ENCODE measurements at places on chromosomes 12 and 14. TPM values are rescaled to one million over a fixed set of nuclear protein-coding genes. Genes with fewer than 3 reads are reported as not detected.
A peak's percentile ranks its signal among the peaks of the same experiment; 100 is the strongest.

GRCh38 chr14:68178282-68178681 is 358.7 kb downstream of the RAD51B start:
- H3K27ac ChIP-seq: no peak overlapping the region
- no peak for DNase-seq
- no peak overlapping the region for H3K4me3 ChIP-seq
- no peaks in the 10 kb centered on the region for H3K27me3 ChIP-seq
- H3K36me3 ChIP-seq: no peaks in the 10 kb centered on the region

The TECPR2 gene
- 2.3 TPM for total RNA-seq

GRCh38 chr14:71703477-71703876 is 228.8 kb upstream of the RGS6 start:
- no peak for DNase-seq
- no peaks in the 10 kb centered on the region for H3K27me3 ChIP-seq
- no peaks in the 10 kb centered on the region for H3K4me1 ChIP-seq
- peaks cover 29% of the 10 kb centered on the region for H3K36me3 ChIP-seq
- no peak overlapping the region for H3K27ac ChIP-seq
- H3K4me3 ChIP-seq: no peak overlapping the region

The TUNAR gene
- not detected for total RNA-seq

The SLCO1B1 gene
- not detected for total RNA-seq

DNA sequence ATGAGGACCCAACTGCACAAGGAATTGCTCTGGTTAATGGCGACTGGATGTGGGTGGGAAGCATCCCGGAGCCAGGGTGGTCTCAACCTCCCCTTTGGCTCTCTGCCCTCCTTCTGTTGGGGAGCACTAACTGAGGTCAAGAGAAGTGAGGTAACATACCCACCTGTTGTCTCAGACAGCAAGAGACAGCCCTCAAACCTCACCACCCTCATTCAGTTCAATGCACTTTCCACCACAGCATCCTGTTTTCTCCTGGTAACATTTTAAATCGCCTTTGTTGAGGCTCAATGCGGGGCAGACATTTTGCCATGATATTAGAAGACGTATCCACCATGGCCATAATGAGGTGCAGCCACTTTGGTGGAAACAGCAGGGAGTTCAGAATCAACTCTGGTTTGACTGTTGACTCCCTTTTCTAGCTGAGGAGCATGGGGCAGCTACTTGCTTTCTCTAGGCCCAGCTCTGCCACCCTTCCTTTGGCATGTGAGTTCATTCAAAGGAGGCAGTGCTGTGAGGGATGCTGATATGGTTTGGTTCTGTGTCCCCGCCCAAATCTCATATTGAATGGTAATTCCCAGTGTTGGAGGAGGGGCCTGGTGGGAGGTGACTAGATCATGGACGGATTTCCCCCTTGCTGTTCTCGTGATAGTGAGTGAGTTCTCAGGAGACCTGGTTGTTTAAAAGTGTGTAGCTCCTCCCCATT is 338.6 kb downstream of the PCNX1 start:
- no peaks in the 10 kb centered on the region for H3K36me3 ChIP-seq
- H3K4me1 ChIP-seq: peaks cover 14% of the 10 kb centered on the region
- DNase-seq: peak; percentile 26
- H3K4me3 ChIP-seq: no peak overlapping the region

GRCh38 chr12:15534322-15534721 is 212.0 kb downstream of the PTPRO start:
- peak; percentile 51 for DNase-seq
- no peak overlapping the region for H3K27ac ChIP-seq
- H3K4me1 ChIP-seq: peaks cover 26% of the 10 kb centered on the region
- peak overlapping the region; percentile 67 for H3K4me3 ChIP-seq

DNA sequence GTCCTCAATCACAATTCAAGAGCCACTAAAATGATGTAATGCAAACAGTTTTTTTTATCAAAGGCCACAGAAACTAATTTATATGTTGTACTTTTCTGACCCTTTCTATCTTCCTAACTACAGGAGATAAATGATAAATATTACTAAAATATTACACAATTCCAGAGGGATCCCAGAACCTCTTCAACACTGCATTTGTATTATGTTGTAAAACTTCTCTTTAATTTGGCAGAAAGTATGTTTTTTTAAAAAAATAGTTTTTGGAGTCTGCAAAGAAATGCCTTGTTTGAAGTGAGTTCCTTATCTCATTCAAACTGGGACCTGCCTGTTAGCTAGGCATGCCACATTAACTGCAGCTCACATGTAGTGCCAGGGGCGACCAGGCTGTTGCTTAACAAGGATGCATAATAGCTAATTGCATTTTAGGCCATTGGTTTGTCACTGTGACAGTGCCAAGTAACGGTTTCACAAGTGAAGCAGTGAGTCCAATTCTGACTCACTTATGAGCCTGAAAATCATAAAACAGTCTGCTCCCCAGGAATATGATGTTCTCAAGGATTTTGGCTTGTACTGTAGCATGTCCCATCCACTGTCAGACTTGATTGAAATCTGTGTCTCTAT is 266.9 kb downstream of the KTN1 start:
- no peak overlapping the region for H3K27ac ChIP-seq
- no peaks in the 10 kb centered on the region for H3K36me3 ChIP-seq
- H3K4me3 ChIP-seq: no peak overlapping the region
- peaks cover 3% of the 10 kb centered on the region for H3K27me3 ChIP-seq

- no peaks in the 10 kb centered on the region for H3K27me3 ChIP-seq
- H3K27ac ChIP-seq: no peak overlapping the region
- H3K4me1 ChIP-seq: peaks cover 8% of the 10 kb centered on the region
- no peak overlapping the region for H3K4me3 ChIP-seq
- no peak for DNase-seq
These were observed 76.3 kb downstream of the HECTD4 start for GRCh38 chr12:112305951-112306350.

GRCh38 chr14:67917006-67917405 is 97.4 kb downstream of the RAD51B start:
- no peaks in the 10 kb centered on the region for H3K36me3 ChIP-seq
- H3K27ac ChIP-seq: no peak overlapping the region
- H3K4me3 ChIP-seq: no peak overlapping the region

- no peak for DNase-seq
- H3K36me3 ChIP-seq: peaks cover 16% of the 10 kb centered on the region
- peaks cover 9% of the 10 kb centered on the region for H3K4me1 ChIP-seq
- H3K27me3 ChIP-seq: no peaks in the 10 kb centered on the region
- no peak overlapping the region for H3K4me3 ChIP-seq
These were observed 78.8 kb downstream of the OSBPL8 start for GRCh38 chr12:76480796-76481195.

- H3K4me3 ChIP-seq: no peak overlapping the region
- H3K27ac ChIP-seq: no peak overlapping the region
- H3K27me3 ChIP-seq: no peaks in the 10 kb centered on the region
- H3K4me1 ChIP-seq: peaks cover 18% of the 10 kb centered on the region
- DNase-seq: peak; percentile 65
- no peaks in the 10 kb centered on the region for H3K36me3 ChIP-seq
These were observed 6.2 kb upstream of the OAS1 start for GRCh38 chr12:112900298-112901145.

The SAMD15 gene
- total RNA-seq: not detected

- peaks cover 50% of the 10 kb centered on the region for H3K4me1 ChIP-seq
- H3K36me3 ChIP-seq: peaks cover 5% of the 10 kb centered on the region
- H3K27me3 ChIP-seq: no peaks in the 10 kb centered on the region
- no peak for DNase-seq
- H3K4me3 ChIP-seq: no peak overlapping the region
These were observed 12.7 kb downstream of the SLC11A2 start for GRCh38 chr12:51013441-51013840.

DNA sequence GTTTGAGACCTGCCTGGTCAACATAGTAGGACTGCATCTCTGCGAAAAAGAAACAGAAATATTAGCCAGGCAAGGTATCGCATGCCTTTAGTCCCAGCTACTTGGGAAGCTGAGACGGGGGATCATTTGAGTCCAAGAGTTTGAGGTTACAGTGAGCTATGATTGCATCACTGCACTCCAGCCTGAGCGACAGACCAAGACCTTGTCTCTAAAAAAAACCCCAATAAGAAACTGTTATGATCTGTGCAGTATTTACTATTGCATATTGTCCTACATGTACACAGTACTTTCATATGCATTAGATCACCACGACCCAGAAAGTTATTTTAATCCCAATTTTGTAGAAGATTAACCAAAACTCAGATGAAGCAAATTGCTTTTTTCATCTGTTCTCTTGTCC is 187.5 kb downstream of the PCNX1 start:
- no peak overlapping the region for H3K27ac ChIP-seq
- H3K27me3 ChIP-seq: no peaks in the 10 kb centered on the region
- H3K4me3 ChIP-seq: no peak overlapping the region
- H3K4me1 ChIP-seq: peaks cover 10% of the 10 kb centered on the region
- H3K36me3 ChIP-seq: peaks cover 39% of the 10 kb centered on the region

GRCh38 chr12:76375939-76376338 is 27.7 kb upstream of the BBS10 start:
- H3K36me3 ChIP-seq: peaks cover 28% of the 10 kb centered on the region
- peaks cover 6% of the 10 kb centered on the region for H3K4me1 ChIP-seq
- no peak overlapping the region for H3K4me3 ChIP-seq
- no peak overlapping the region for H3K27ac ChIP-seq

The APOLD1 gene
- total RNA-seq: 0.88 TPM

GRCh38 chr14:70755655-70756054 is 53.7 kb downstream of the MAP3K9 start:
- peaks cover 4% of the 10 kb centered on the region for H3K36me3 ChIP-seq
- H3K4me3 ChIP-seq: no peak overlapping the region
- H3K4me1 ChIP-seq: no peaks in the 10 kb centered on the region

GRCh38 chr12:52235001-52235764 is 2.1 kb downstream of the KRT7 start:
- DNase-seq: no peak
- peaks cover 36% of the 10 kb centered on the region for H3K27me3 ChIP-seq
- H3K27ac ChIP-seq: no peak overlapping the region
- no peak overlapping the region for H3K4me3 ChIP-seq

DNA sequence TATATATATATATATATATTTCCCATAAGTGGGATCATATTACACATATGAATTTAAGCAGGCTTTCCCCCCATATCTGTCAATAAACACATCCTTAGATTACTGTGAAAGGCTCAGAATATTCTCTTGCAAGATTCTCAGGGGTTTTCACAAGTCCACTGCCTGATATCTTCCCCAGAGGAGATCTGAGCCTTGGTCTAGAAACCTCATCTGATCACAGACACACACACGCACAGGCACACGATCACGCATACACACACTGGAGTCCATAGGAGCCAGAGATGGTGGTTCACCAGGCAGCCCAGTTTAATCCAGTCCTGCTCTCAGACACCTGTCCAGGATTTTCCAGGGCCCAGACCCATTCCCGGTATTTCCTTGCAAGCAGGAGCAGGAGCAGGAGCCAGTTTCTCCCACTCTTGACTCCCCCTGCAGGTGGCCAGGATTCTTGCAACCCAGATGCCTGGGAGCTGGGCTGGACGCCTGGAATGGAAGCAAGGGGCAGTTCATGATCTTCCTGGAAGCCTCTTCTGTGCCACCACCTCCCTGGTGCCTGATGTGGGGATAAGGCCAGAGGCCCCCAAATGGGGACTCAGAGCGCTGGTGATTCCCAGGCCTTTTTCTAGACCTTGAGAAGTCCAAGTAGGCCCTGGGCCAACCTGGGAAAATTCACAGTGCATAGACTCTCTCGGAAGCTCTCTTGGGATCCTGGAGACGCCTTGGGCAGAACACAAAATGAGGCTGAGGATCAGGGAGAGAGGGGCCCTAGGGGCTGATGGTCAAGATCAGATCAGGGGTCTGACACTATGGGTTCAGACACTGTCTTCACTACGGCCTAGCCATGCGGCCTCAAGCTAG is 16.5 kb upstream of the KRT78 start:
- H3K4me1 ChIP-seq: peaks cover 20% of the 10 kb centered on the region
- H3K27me3 ChIP-seq: no peaks in the 10 kb centered on the region
- H3K36me3 ChIP-seq: no peaks in the 10 kb centered on the region
- peak; percentile 38 for DNase-seq
- H3K4me3 ChIP-seq: no peak overlapping the region

DNA sequence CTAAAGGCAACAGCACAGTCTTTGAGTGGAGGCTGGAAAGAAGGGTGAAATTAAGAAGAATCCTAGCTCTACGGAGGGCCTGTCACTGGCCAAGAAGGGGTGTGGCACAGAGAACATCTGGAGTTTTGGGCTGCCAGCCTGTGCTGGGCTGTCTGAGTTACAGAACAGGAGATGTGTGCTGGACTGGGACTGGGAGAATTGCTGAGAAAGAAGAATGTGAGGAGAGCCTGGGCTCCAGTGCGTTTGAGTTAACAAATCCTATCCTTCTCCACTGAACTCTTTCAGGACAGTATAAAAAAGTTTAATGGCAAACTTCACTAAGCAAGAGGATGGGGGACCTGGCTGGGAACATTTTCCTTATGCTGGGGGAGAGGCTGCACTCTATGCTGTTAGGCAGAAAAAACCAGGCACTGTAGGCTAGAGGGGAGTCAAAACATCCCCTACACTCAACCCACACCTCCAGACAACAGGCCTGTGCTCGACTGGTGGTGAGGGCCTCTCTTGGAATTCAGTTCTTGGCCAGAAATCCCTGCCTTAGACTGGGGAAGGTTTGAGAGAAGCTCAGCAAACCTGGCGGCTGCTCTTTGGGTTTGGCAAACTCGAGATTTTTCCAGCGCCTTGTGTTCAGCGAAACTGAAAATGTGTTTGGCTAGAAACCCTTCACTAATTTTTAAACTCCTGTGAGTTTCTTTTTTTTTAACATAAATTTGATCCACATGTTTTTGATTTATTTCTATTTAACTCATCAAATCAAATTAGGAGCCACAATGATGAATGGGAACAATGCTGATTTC is 217.3 kb downstream of the MON2 start:
- H3K4me1 ChIP-seq: no peaks in the 10 kb centered on the region
- no peak overlapping the region for H3K27ac ChIP-seq
- peaks cover 6% of the 10 kb centered on the region for H3K27me3 ChIP-seq
- DNase-seq: no peak

DNA sequence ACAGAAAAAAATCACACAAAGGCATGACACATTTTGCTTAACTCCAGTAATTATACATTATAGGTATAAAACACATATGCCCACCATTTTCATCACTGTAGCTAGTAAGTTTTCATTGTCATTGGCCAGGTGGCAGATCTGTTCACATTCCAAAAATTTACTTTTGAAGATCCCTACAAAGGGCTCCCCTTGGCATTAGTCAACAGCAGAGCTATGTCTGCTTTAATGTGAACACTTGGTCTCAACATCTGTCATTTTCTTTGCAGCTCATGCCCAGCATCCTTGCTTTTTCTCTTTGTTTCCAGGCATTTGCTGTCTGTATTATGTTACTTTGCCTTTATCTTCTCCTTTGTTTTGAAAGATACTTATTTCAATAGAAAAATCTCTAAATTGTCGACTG is 519.1 kb upstream of the FOXG1 start:
- no peaks in the 10 kb centered on the region for H3K27me3 ChIP-seq
- no peak overlapping the region for H3K27ac ChIP-seq
- H3K4me3 ChIP-seq: no peak overlapping the region
- no peak for DNase-seq

GRCh38 chr12:95804291-95804690 is 13.7 kb upstream of the NTN4 start:
- DNase-seq: no peak
- no peaks in the 10 kb centered on the region for H3K36me3 ChIP-seq
- H3K27ac ChIP-seq: no peak overlapping the region

GRCh38 chr12:19744705-19745218 is 305.5 kb downstream of the AEBP2 start:
- no peaks in the 10 kb centered on the region for H3K4me1 ChIP-seq
- H3K4me3 ChIP-seq: no peak overlapping the region
- no peak overlapping the region for H3K27ac ChIP-seq
- H3K36me3 ChIP-seq: no peaks in the 10 kb centered on the region

- no peak for DNase-seq
- no peaks in the 10 kb centered on the region for H3K36me3 ChIP-seq
- no peak overlapping the region for H3K4me3 ChIP-seq
- no peaks in the 10 kb centered on the region for H3K27me3 ChIP-seq
- H3K27ac ChIP-seq: no peak overlapping the region
- H3K4me1 ChIP-seq: peaks cover 19% of the 10 kb centered on the region
These were observed 4.8 kb downstream of the TULP3 start for GRCh38 chr12:2895511-2895910.

Measured in activated naive CD4-positive, alpha-beta T cell treated with anti-CD3 and anti-CD28 coated beads for 36 hours (primary cell).